H4 (cell line): ENCODE measurements at places on chromosomes 1 and 21.
A peak's percentile ranks its signal among the peaks of the same experiment; 100 is the strongest.

- no peak for DNase-seq
Measured at GRCh38 chr1:61056573-61057439, 25.6 kb upstream of the NFIA start.

DNA sequence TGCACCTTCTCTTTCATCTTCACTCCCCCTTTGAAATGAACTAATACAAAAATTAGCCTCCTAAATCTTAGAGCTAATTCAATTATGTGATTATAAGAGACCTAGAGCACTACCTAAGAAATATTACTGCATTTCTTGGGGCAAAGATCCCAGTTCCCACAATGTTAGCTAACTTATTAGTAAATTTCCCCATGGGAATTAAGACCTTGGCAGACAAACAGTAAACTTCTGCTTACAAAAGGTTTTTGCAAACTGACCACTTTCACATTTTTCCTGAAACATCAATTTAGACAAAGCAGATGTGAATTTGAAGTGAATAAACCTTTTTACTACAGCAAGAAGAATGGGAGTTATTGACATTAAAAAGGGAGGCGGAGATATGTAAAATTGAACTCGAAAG, 34.6 kb upstream of the LHX8 start:
- no peak for DNase-seq

GRCh38 chr1:186976700-186977099, 148.0 kb downstream of the PLA2G4A start:
- no peak for DNase-seq

DNA sequence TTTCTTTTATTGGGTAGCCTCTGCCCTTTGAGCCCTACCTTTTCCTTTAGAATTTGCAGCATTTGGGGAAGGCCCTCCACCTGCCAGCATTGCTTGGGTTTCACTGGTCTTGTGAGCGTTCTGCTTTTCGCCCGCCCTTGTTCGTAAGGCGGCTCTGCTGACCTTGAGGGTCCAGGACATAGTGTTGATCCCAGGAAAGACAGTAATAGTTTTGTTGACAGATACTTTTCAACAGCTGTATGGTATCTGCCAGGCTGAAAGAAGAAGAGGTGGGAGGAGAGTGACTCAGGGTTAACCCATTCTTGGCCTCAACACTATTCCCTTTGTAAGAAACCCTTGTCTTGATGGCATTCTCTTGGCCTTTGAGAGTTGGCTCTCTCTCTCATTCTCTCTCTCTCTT, 113.4 kb upstream of the SPAG17 start:
- no peak for DNase-seq

DNA sequence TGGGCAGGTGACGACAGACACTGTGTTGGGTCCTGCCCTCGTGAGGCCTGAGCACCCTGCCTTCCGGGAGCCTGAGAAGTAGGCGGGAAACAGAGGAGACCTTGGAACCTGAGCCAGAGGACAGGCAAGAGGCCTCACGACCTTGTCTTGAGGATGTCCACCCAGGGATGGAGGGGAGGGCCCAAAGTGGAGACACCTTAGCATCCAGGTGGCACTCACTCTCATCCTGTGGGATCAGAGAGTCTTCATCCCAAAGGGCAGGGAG, 347.2 kb downstream of the NPHP4 start:
- no peak for DNase-seq

DNA sequence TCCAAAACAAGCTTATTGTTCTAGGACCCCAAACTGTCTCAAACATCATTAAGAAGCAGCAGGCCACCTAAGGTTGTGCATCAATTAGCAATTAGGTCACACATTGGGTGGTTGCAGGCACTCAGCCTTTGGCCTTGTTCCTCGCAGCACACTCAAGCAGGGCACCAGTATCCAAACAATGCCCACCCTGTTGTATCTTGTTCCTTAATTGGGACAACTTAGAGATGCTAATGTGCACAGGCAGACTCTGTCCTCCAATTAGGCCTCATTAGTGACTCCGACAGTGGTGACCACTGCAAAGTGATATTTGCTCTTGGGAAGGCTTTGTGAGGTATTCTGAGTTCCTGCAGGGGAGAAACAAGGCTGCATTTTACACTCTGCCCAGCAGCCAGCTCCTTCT, 515.1 kb upstream of the PTBP2 start:
- no peak for DNase-seq

DNA sequence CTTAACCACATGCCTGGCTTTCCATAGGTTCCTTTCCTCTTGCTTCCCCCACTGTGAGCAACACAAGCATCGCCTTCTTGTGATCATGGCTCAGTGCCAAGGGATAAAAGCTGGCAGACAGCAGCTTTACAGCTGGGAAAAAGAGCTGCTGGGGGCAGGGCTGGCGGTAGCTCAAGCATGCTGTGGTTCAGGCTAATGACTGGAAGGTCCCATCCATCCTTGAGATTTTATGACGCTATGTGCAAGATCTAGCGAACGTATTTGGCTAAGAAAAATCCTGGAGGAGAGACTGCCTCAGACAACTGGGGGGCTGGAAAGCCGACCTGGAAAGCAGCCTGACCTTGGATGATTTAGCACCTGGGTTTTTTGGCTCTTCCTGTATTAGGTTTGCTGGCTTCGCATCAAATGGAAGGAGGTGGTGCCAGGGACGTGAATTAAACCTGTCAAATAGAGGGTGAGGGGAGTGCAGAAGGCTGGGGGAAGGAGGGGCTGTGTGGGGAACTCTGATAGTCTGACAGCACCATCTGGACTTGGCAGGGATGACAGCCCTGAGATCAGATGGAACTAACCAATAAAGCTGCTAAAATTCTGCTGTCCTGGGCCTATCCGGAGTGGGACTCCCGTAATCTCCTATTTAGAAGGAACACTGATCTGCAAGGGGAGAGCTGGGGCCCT, 34.8 kb downstream of the ZMYND12 start:
- DNase-seq, result peak; percentile 96

GRCh38 chr21:33849834-33850233, 65.8 kb downstream of the ATP5PO start:
- DNase-seq, result no peak

DNA sequence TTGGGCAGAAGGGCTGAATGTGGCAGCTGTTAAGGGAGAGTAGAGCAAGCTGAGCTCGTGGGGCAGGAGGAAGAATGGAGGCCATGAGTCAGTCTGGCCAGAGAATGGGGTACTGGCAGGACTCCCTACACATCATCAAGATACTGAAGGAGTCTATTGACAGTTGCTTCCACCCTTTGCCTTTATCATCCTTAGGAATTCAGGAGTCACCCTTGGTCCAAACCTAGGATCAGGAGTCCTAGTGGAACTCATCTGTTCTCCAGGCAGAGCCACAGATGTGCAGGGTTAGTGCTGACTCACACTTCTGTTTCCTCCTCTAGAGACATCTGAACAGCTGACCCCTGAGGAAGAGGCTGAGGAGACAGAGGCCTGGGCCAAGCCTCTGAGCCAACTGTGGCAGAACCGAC, 18.7 kb upstream of the ST3GAL3 start:
- no peak for DNase-seq

GRCh38 chr1:28510970-28511440, 5.2 kb downstream of the RCC1 start:
- DNase-seq, result peak; percentile 55

DNA sequence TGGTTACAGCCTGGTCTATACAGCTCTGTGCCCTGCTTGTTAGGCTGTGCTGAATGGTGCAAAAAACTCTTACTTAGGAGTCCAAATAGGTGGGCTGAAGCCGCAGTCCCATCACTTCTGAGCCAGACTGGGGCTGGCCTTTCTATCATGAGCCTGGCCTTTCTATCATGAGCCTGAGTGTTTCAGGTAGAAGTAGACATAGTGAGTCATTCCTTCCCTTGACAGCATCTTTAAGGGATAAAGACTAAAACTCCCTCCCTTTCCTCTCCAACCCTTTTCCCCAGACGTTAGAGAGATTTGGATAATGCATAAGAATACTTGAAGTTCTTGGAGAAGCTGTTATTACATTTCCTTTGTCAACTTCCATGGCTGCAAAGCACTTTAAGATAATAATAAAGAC, 46.5 kb upstream of the PARP1 start:
- no peak for DNase-seq

DNA sequence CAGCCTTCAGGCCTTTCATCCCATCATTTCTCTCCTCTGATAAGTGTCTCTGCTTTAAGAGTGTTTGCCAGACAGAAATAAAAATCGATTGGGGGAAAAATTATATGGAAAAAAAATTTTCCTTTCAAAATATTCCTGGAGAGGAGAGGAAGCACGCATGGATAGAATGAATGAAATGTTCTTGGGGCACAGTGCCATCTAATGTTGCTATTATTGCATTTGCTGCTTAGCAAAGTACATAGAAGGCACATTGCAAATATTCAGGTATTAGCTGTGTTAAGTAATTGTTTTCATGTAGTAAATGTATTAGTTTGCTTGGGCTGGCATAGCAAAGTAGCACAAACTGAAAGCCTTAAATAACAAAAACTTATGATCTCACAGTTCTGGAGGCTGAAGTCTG, 18.1 kb downstream of the B3GALT5 start:
- DNase-seq, result no peak

- no peak for DNase-seq
Measured at GRCh38 chr1:168792142-168792541, 63.1 kb upstream of the DPT start.

- DNase-seq, result no peak
Measured at GRCh38 chr1:222613627-222614026, 4.3 kb upstream of the MIA3 start.

DNA sequence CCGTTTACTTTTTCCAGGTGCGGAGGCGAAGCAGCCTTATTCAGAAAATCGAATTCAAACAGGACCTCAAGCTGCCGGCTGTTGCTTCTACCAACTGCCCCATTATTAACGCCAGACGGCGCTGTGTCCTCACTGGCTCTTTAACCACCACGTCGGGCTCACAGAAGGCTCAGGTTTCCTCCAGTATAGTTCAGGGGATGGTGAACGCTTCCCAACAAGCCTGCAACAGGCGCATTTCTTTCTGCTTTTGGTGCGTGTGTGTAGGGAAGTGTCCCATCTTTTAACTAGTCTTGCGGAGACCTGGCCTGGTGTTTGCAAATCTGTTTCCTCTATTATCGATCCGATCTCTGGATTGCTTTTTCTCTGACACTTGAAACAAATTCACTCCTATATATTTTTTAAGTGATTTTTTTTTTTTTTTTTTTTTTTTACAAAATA, 791 bp upstream of the STUM start:
- DNase-seq, result peak; percentile 88

DNA sequence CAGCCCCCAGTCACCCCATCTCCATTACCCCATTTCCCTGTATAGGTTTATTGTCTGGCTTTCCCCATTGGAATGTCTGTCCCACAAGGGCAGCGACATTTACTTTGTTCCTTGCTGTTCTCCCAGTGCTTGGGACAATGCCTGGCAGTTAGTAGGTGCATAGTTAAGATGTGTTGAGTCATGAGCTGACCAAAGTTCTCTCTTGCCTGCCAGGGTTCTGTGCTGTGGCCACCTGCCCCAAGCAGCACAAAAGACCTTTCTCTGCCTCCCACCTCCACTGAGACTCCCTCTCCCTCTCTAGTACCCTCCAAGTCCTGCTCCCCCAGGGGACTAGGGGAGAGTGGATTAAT, 40.0 kb downstream of the TMCO4 start:
- DNase-seq, result no peak

GRCh38 chr1:234735916-234736315, 125.9 kb upstream of the IRF2BP2 start:
- DNase-seq, result no peak

GRCh38 chr1:15786581-15786980, 20.9 kb downstream of the UQCRHL start:
- no peak for DNase-seq

GRCh38 chr1:4336507-4336906, 317.9 kb upstream of the AJAP1 start:
- no peak for DNase-seq

GRCh38 chr1:115246526-115246925, 91.5 kb downstream of the NGF start:
- no peak for DNase-seq

DNA sequence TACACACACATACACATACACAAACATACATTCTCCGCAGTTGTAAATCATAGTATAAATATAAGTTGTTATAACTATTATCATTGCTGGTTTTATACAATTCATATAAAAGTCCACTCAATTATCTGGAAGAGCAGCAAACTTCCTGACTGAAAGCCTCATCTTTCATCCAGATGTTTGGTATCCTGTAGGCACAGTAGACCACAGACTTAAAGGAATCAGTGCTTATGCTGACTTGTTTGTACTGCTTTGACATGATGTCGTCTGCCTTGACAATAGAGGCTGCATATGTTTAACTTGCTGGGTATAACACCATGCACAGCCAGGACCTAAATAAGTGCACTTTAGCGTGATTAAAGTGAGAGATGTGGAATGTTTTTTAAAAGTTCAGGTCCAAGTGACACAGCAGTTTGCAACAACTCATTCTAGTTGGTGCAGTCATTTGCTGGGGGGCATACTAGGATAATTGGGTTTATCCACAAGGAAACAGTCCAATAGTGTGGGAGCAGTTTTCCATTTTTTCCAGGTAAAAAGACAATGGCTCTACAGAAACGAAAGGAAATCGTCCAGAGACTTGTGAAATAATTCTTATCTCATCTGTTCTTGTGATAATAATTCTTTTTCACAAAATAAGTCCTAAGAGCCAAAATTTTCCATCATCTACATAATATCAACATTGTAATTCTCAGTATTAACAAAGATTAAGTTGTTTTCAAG, 110.3 kb upstream of the TSPAN2 start:
- DNase-seq, result no peak

DNA sequence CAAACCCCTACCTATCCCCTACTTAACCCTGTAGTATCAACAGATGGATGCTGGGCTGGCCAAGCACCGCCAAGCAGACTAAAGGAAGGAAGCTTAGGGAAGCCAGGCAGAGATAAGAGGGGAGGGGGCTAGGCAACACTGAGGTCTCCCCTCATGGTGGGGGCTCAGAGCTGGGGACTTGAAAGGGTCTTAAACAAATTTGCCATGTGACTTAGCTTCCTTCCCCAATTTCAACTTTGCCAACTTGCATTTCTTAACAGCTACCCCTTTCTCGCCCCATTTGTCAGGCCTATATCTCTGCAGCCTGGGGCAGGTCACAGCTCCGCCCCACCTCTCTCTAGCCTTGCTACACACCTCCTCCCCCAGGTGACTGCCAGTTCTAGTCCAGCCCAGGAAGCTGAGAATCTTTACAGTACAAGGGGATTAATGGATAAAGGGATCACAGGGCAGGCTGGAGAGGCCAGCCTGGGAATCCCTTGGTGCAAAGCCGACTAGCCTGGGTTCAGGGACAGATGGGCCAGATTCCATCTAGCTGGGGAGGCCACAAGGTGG, 3.4 kb downstream of the KIF21B start:
- no peak for DNase-seq
